ENCODE measurements at places on chromosomes 1 and 21. TPM values are rescaled to one million over a fixed set of nuclear protein-coding genes. Genes with fewer than 3 reads are reported as not detected.

The LHX8 gene
- total RNA-seq: not detected

The RNU1-4 gene
- total RNA-seq: under 0.01 TPM

The ADAMTS4 gene
- 90.2 TPM for total RNA-seq

The MDM4 gene
- total RNA-seq: 58.4 TPM

The SEMA4A gene
- 1.0 TPM for total RNA-seq

The MARK1 gene
- 2.8 TPM for total RNA-seq

The LCE1B gene
- total RNA-seq: 0.22 TPM

The C1QB gene
- not detected for total RNA-seq

The MTARC2 gene
- total RNA-seq: 14.1 TPM

The SPAG17 gene
- not detected for total RNA-seq

The GGPS1 gene
- total RNA-seq: 32.0 TPM

The KCNE1 gene
- total RNA-seq: 0.27 TPM

The CASQ2 gene
- not detected for total RNA-seq

The S100A8 gene
- total RNA-seq: not detected

The SMPDL3B gene
- total RNA-seq: 0.27 TPM

The HUNK gene
- under 0.01 TPM for total RNA-seq

The AMY1C gene
- total RNA-seq: not detected

The ESPN gene
- total RNA-seq: 0.65 TPM

The SYCP1 gene
- not detected for total RNA-seq

The TMEM269 gene
- 0.13 TPM for total RNA-seq

The ADAR gene
- total RNA-seq: 141 TPM

The FAM167B gene
- 0.93 TPM for total RNA-seq

The FCMR gene
- not detected for total RNA-seq

The PTPN14 gene
- total RNA-seq: 116 TPM

The GCSAML gene
- not detected for total RNA-seq

The TLCD4 gene
- total RNA-seq: 0.13 TPM

The RPL22 gene
- 142 TPM for total RNA-seq

The PRR9 gene
- total RNA-seq: not detected

The OR14A16 gene
- total RNA-seq: not detected

The HSD3B2 gene
- total RNA-seq: not detected

The SLAMF6 gene
- not detected for total RNA-seq

The LIPI gene
- total RNA-seq: not detected

The UBL4B gene
- total RNA-seq: not detected

The COL11A1 gene
- total RNA-seq: not detected

The FCRLB gene
- 0.66 TPM for total RNA-seq

The CACNA1E gene
- total RNA-seq: not detected

The PEX19 gene
- 33.9 TPM for total RNA-seq

The KIRREL1 gene
- 39.6 TPM for total RNA-seq

The WNT3A gene
- total RNA-seq: not detected

The TINAGL1 gene
- total RNA-seq: 456 TPM

The CELA2A gene
- total RNA-seq: not detected

The ZBTB17 gene
- 30.3 TPM for total RNA-seq

The SPRR3 gene
- not detected for total RNA-seq

The ZBTB18 gene
- total RNA-seq: 26.3 TPM

The C1orf87 gene
- not detected for total RNA-seq

The ZNF648 gene
- total RNA-seq: not detected

The KLHDC9 gene
- total RNA-seq: 0.79 TPM

The DIPK1A gene
- 1.4 TPM for total RNA-seq

The SERINC2 gene
- 6.0 TPM for total RNA-seq

The CAPN8 gene
- total RNA-seq: not detected

All from thoracic aorta endothelial cell (primary cell).